ENCODE measurements at places on chromosomes 7 and 10. TPM values are rescaled to one million over a fixed set of nuclear protein-coding genes. Genes with fewer than 3 reads are reported as not detected.

The SLC26A3 gene
- not detected for total RNA-seq

DNA sequence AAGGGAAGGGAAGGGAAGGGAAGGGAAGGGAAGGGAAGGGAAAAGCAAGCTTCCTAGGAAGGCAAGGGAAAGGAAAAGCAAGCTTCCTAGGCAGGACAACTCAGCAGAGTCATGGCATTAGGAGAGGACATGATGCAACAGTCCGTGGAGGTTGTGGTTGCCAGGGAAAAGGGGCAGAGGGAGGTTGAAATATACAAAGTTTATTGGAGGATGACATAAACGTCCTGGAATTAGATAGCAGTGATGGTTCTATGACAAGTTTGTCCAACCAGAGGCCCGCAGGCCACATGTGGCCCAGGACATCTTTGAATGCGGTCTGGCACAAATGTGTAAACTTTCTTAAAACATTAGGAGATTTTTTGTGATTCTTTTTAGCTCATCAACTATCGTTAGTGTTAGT lies 59.8 kb upstream of the OPN4 start:
- DNase-seq, result no peak

GRCh38 chr7:81111358-81111757 lies 192.5 kb upstream of the SEMA3C start:
- no peak for DNase-seq

DNA sequence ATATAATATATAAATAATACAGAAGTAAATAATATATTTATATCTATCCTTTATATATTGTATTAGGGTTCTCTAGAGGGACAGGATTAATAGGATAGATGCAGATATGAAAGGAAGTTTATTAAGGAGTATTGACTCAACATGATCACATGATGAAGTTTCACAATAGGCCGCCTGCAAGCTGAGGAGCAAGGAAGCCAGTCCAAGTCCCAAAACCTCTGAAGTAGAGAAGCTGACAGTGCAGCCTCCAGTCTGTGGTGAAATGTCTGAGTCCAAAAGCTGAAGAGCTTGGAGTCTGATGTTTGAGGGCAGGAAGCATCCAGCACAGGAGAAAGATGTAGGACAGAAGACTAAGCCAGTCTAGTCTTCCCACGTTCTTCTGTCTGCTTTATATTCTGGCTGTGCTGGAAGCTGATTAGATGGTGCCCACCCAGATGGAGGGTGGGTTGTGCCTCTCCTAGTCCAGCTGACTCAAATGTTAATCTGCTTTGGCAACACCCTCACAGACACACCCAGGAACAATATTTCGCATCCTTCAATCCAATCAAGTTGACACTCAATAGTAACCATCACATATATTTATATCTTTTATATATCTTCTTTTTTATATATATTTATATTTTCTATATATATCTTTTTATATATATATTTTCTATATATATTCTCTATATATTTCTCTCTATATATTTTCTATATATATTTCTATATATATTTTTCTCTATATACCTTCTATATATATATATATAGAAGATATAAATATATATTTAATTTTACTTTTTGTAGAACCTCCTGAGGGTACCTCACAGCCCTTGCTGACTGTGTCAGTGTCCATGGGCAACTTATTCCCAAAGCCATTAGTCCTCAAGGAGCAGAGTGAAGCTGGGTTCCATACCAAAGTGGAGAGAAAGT lies 24.6 kb upstream of the AKR1B10 start:
- no peak for DNase-seq

DNA sequence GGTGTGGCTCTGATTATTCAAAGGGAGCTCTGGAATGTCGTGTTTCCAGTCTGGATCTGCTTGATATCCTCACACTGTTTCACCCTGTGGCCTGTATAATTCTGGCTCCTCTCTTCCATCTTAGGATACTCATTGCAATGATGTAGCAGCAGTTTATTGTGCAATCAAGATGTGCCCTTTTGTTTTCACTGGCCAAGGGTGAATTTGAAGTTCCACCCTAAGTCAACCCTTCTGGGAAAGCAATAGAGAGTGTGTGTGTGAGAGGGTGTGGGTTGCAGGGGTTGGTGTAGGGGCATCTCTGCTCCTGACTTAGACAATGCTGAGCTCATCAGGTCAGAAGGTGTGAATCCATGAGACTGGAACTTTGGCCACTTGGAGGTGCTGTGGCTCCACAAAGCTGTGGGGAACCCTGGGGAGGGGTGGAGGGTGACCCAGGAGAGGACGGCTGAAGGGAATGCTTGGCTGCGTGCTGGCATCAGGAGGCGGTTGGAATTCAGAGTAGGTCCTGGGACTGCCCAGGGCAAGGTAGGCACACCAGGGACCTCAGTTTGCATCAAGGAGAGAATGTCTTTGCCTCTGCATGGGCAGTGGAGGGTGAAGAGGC lies 118.0 kb upstream of the PRSS58 start:
- no peak for DNase-seq

DNA sequence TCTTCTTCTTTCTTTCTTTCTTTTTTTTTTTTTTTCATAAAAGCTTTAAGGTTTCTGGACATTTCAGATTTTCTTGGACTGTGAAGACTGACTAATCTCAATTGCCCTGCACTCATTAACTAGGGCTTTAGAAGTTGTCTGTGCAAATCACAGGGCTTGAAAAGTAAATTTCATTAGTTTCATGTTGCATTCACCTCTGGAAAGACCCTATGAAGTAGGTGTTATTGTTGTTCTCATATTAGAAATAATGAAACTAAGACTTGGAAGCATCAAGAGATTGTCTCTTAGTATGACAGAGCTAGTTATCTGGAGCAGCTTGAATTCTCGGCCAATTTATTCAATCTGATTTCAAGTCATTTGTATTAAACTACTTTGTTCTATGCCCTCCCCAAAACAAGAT lies 28.2 kb upstream of the SEMA3D start:
- no peak for DNase-seq

GRCh38 chr7:17374654-17375053 lies 76.2 kb downstream of the AHR start:
- DNase-seq, result no peak

DNA sequence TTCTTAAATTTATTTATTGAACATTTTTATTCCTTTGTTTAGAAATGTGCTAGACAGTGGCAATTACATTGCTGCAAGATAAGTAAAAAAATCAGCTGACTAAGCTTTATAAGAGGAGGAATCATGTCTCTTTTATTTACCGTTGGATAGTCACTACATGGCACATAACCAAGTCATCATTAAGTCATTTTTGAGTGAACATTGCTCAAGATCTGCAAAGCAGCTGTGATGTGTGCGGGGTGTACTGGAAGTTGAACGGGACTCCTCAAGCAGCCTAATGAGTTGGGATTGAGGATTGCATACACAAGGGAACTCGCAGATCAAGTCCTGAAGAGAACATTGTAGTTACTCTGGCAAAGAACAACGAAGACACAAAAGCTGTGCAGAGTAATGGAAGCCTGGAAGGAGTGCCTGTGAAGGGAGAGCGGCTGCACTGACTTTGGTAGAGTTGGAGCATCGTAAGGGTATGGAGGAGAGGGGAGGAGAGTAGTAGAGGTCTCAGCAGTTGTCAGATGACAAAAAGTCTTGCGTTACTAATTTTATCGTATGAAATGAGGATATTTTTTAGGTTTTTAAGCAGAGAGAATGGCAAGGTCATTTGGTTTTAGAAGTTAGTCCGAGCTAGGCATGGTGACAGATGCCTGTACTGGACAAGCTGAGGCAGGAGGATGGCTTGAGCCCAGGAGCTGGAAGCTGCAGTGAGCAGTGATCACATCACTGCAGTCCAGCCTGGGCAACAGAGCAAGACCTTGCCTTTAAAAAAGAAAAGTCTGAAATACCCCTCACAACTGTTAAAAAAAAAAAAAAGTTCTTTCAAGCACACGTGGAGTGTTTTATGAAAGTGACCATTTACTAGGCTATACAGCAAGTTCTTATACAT lies 95.1 kb downstream of the BMPR1A start:
- no peak for DNase-seq
